Fibroblast of villous mesenchyme (primary cell): ENCODE measurements at places on chromosomes 1 and 21. TPM values are rescaled to one million over a fixed set of nuclear protein-coding genes. Genes with fewer than 3 reads are reported as not detected.

GRCh38 chr21:17673261-17674020 lies 60.7 kb upstream of the BTG3 start:
- DNase-seq: peak; percentile 6

- no peak for DNase-seq
These were observed 372.4 kb upstream of the PROX1 start for GRCh38 chr1:213615226-213615916.

DNA sequence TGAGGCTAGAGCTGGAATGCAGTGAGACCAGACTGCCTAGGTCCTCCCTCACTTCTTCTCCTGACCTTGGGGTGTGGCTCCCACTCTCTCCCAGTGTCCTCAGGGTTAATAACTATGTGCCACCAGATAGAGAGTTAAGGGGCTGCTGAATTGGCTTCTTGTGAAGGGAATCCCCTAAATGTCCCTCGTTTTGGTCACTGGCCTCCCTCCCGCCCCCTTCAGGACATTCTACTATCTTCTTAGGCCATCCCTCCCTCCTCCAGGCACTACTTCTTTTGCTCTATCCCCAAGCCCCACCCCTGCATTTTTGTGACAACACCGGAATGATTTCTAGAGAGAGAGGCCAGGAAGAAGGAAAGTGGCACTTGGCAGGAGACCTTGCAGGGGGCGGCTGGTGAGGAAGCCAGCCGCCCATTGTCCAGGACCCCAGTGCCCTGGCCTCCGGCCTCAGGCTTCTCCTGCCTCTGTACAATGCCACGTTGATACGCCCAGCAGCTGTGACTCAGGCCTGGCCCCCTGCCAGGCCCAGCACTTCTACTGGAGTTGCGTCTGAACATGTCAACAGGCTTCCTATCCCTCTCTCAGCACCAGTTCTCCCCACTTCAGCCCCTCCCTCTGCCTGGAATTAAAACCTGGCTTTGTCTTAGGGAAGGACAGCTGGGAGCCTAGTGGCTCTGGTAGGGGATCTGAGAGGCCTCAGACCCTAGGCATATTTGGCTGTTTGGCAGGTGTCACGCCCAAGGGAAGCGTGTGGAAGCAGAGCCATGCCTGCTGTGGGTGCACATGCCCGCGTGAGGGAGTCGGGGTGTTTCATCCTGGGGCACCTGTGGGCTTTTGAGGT lies 9.1 kb downstream of the LMNA start:
- DNase-seq: peak; percentile 98

- no peak for DNase-seq
These were observed 263.4 kb downstream of the NPHP4 start for GRCh38 chr1:5728663-5729355.

GRCh38 chr1:71264039-71264438 lies 183.2 kb upstream of the ZRANB2 start:
- no peak for DNase-seq

DNA sequence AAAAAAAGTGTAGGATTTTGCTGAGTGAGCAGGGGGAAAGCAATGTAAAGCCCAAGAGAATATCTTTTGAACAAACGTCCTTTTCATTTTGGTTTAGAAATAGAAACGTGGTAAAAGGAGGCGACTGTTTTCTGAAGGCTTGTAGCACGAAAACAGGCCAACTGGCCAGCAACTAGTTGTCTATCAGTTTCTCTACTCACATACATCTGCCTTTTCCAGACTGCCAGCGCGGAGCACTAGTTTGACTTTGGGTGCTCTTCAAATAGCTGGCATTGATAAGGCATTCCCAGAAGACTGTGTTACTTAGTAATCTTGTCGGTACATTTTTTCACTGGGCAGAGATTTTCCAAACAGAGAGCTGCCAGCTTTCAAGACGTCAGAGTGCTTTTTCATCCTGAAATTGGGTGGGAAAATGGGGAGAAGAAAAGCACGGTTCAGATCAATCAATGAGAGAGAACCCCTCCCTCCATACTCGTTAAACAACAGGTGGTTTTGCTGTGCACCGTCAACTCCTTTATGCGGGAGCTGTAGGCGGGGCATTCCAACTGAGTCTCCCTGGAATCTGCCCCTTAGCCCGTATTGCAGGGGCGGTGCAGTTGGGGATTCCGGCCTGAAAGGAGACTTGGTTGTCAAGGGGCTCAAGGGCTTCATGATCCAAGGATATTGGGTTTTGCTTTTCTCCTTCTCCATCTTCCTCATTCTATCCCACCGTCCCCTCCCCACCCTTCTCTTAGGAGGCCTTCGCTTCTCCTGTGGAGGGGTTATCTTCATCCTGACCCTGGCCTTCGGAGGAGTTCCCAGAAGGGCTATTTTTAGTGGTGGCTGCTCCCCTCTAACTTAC lies 884 bp upstream of the LRRC8C start:
- DNase-seq: no peak

GRCh38 chr21:38765056-38765455 lies 40.7 kb upstream of the ETS2 start:
- no peak for DNase-seq

DNA sequence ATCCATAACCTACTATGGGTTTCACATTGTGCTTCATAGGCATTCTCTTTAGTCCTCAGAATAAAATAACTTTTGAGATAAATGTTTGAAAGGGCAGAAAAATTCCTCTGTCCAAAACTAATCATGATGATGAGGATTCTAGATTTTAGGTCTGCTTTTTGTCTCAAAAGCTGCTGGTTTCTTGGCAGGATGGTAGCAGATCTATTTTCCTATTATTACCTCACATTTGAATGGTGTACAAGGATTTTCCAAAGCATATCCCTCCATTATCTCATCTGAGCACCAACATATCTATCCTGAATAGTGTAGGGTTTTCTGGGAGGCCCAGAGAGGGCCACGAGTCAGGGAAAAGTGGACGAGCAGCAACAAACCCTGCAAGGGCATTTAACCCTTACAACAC lies 201.9 kb downstream of the PLPP3 start:
- DNase-seq: no peak

DNA sequence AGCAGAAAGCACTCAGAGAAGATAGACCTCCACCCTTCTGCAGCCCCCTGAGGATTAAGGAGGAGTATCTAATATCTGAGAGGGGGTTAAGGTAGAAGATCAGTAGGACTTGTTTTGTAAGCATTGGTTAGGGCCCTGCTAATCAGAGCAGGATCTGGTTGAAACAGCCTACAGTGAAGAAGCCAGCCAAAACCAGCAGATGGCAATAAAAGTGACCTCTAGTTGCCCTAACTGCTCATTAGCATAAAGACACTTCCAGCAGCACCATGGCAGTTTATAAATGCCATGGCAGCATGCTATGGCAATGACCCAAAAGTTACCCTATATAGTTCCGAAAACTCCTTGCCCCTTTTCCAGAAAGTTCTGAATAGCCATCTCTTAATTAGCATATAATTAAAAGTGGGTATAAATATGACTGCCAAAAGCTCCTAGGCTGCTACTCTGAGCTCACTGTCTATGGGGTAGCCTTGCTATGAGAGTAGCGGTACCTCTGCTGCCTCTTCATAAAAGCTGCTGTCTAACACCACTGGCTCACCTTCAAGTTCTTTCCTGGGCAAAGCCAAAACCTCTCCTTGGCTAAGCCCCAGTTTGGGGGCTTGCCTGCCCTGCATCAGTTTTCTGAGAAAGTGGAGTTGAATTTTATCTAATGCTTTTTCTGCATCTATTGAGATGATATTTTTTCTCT lies 254.2 kb downstream of the PAPPA2 start:
- DNase-seq: no peak

GRCh38 chr1:54118704-54119103 lies 34.1 kb downstream of the CDCP2 start:
- DNase-seq: peak; percentile 18

GRCh38 chr1:235100194-235100772 lies 28.4 kb downstream of the TOMM20 start:
- peak; percentile 65 for DNase-seq

DNA sequence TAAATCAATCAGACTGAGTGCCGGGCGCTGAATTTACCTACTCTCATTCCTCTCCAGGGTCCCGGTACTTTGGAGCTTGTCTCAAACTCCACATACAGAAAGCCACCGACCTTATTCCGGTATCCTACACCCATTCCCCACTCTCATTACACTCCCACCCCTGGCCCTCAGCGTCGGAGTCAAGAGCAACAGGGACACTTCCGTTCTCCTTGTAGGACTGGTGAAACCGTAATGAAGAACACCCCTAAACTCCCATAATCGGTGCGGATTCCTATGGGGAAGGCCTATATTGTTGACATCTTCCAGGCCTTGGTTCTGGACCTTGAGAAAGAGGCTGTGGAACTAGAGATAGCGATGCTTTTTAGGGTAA lies 798 bp downstream of the ZBED6 start:
- peak; percentile 59 for DNase-seq

GRCh38 chr1:241614144-241614543 lies 26.0 kb downstream of the CHML start:
- DNase-seq: no peak

GRCh38 chr1:191641420-191642260 lies 516.6 kb upstream of the RGS18 start:
- DNase-seq: no peak

DNA sequence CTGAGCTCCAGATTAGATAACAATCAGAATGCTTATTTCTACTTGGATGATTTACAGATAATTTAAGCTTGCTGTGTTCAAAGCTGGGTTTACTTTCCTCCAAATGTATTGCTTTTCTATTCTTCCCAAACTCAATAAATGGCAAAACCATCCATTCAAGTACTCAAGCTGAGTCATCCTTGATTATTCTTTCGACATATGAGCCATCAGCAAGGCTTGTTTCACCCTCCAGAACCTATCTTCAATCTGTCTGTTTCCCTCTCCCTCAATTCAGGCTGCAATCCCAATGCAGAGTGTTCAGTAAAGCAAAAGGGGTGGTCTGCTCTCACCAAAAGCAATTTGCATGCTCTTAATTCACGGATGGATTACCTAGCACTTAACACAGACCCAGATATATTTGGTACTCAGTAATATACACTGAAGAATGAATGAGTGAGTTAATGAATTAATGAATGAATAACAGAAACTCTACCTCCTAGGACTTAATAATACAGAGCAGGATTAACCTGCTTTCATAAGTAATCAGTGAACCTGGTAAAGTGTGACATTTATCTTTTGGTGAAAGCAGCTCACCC lies 41.9 kb downstream of the DDR2 start:
- DNase-seq: peak; percentile 58

DNA sequence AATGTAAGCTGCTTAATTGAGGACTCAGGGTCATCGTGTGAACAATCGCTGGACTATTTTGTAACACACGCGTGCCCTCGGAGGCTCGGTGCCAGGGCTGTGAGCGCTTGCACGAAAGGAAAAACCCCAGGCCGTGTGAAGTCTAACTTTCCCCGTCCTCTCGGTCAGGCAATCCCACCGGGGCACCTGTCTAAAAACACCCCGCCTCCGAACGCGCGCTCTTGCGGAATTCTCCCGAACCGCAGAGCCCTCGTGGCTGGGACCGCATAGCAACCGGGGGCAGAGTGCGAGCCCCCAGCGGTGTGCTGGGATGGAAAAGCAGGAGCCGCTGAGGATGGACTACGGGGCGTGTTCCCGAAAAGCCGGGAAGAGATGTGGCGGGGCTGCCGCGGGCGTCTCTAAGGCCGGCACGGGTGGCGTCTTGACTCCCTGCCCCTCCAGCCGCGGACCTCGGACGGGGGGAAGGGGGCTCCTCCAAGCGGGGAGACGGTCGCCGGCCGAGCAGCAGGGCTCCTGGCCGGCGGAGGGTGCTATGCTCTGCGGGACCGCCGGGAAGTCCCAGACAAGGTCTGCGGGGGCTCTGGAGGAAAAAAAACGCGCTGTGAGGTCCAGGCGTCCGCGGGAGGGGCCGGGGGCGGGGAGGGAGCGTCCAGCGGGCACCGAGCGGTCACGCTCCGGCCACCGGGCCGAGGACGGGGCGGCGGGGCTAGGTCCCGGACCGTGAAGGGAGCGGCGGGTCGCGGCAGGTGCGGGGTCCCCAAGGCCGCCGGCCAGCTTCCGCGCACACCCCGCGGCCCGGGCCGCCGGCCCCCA lies 936 bp downstream of the ZBTB21 start:
- peak; percentile 82 for DNase-seq

GRCh38 chr1:212149566-212149965 lies 114.0 kb downstream of the DTL start:
- DNase-seq: no peak

DNA sequence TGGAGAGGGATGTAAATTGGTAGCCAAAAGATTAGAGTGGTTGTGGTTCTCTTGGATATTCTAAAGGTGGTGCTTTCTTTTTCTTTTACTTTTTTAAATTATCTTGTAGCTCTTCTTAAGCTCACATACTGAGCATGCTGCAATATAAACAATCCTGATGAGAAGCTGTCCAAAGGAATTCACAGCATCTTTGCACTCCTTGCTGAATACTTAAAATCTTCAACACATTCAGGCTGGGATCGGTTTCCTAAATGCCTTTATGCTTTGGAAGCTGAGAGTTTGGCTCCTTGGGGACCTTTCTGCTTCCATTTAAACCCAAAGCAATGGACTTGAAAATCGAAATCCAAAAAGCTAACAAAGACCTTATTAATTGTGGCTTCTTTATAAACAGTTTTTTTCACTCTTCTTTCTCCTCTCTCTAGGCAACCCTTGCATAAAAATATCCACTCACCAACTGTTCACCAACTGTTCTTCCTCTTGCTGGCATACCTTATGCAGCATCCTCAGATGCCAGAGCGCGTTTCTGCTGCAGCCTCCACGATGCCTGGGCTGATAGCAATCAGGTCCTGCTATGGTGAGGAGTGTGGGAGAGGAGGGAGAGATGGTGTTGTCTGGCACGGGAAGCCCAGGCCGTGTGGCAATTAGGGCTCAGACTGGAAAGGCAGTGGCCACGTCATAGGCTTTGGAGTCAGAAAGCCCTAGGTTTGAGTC lies 535.8 kb upstream of the DAB1 start:
- DNase-seq: no peak

GRCh38 chr1:160236806-160237205 lies 25.5 kb downstream of the DCAF8 start:
- DNase-seq: no peak

The C1QB gene
- total RNA-seq: not detected in 2 replicates

The OR6N1 gene
- not detected in 2 replicates for total RNA-seq

The OR2L3 gene
- total RNA-seq: not detected in 2 replicates

The USP25 gene
- total RNA-seq: 27.4 and 33.7 TPM in 2 replicates

The SRSF11 gene
- total RNA-seq: 113 and 147 TPM in 2 replicates

The MAEL gene
- total RNA-seq: 8.6 and 11.3 TPM in 2 replicates

The ILDR2 gene
- total RNA-seq: 0.32 and 0.43 TPM in 2 replicates

The PRKACB gene
- 26.7 and 31.5 TPM in 2 replicates for total RNA-seq

The LEPR gene
- 47.7 and 92.8 TPM in 2 replicates for total RNA-seq
